Activated effector memory CD4-positive, alpha-beta T cell treated with Interleukin-2 at 50 U/mL for 16 hours (primary cell): ENCODE measurements at places on chromosomes 16 and 17.

GRCh38 chr16:48137822-48138221 is 18.0 kb downstream of the ABCC12 start:
- no peak for DNase-seq

- DNase-seq: no peak
Observed at GRCh38 chr16:55418586-55418985, 60.4 kb upstream of the MMP2 start.

GRCh38 chr16:68770671-68771070 is 33.6 kb downstream of the CDH1 start:
- DNase-seq: no peak

DNA sequence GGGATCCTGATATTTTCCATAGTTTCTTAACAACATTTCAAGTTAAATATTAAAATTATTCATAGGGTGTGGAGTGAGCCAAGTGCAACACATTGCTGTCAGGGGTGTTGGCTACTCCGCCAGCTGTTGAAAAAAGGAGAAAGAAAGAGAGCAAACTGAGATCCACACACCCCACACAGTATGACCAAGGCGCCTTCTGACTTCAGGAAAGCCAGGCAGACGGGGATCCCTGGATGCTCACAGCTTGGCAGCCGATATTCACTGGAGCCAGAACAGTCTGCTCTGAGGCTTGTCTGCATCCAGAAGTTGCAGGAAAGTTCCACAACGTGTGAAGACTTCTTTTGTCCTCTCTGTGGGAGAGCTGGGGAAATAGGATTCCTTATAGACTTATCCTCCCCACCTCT is 9.3 kb downstream of the CHD9NB start:
- DNase-seq: no peak

- DNase-seq: no peak
Observed at GRCh38 chr17:3879186-3879585, 13.7 kb downstream of the CAMKK1 start.

- DNase-seq: no peak
Observed at GRCh38 chr17:32497431-32498205, 10.8 kb downstream of the CDK5R1 start.

DNA sequence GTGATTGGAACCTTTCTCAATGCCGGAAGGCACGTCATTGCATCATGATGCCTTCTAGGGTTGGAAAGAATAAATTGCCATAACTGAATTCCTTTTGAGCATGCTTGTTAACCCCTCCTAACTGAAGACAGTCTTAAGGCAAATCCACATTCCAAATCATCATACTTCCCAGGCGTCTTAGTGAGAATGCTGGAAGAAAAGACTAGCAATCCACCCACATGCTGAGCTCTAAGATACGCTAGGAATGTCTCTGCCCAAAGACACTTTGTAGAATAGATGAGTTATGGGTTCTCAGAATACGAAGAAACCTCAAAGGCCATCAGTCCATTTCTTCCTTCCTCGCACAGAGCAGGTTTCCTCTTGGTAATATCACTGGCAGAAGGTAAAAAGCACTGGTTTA is 486.5 kb downstream of the HS3ST4 start:
- no peak for DNase-seq

DNA sequence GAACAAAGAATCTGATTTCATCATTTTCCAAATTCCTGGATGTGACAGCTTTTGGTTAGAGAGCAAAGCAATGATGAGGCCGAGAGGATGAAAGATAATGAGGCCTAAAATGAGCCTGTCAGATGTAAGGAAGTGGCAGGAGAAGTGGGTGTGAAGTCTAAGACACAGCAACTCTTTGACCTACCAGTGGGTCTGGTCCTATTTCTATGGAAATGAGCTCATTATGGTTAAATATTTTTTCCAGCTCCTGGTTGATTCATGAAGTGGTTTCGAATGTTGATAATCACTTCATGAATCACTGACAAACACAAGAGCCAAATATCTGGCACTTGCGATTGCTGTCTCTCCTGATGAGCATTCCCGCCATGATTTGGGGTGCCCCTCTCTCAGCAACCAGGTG is 273.3 kb upstream of the CDH5 start:
- no peak for DNase-seq

DNA sequence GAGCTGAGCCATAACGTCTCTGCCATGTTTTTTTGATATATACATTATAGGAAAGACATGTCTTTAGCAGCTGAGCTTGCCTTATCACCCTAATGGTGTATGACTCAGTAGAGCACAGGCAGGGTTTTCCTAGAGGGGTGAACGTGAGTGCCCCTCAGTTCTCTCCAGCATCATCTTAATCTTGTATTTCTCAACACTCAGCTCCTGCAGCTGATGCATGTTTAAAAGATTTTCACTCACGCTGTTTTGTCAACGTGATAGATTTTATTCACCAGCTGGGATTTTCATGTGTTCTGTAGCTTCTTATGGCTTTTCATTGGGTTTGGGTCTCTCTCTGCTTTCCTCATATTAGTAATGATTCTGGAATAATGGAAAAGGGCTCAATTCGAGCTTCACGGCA is 186.0 kb upstream of the PMFBP1 start:
- no peak for DNase-seq

DNA sequence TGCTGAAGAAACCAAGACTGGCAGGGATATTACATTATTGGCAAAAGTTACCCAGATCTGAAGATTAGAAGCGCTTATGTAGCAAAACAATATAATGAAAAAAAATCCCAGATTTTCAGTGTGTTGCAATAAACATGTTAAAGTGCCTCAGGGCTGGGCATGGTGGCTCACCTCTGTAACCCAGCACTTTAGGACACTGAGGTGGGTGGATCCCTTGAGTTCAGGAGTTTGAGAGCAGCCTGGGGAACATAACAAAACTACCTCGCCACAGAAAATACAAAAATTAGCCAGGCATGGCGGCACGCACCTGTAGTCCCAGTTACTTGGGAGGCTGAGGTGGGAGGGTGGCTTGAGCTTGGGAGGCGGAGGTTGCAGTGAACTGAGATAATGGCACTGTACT is 6.8 kb downstream of the ZNF207 start:
- no peak for DNase-seq

DNA sequence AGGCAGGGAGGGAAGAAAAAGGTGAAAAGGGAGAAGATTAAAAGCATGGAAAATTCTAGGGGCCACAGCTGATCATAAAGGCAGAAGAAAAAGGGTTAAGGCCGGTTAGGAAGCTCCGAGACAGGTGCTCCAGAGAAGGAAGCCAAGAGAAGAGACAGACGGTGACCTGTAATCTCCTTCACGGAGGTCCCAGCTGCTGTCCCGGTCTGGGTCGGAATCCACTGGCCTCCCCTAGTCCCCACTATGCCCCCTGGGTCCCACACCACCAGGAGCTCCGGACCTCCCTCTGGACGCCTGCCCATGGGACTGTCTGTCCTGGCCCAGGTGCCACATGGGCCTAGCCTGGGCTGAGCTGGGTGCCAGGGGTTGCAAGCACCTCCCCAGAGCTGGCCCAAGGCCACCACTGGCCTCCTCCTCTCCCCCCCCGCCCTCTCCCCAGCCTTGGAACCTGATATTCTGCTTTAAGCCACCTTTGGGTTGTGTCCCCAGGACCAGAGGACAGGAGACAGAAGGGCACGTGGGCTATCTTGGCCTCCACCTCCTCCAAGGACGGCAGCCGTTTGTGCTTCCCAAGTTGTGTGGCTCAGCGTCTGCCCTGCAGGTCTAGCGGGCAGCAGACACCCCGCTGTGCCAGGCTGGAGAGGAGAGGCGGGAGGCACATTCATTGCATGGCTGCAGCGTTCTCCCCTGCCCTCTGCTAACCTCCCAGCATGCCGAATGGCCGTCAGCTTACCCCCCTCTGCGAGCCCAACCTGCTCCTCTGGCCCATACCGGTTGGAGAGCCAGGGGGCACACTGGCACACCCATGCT is 102.4 kb downstream of the ENGASE start:
- DNase-seq: no peak

DNA sequence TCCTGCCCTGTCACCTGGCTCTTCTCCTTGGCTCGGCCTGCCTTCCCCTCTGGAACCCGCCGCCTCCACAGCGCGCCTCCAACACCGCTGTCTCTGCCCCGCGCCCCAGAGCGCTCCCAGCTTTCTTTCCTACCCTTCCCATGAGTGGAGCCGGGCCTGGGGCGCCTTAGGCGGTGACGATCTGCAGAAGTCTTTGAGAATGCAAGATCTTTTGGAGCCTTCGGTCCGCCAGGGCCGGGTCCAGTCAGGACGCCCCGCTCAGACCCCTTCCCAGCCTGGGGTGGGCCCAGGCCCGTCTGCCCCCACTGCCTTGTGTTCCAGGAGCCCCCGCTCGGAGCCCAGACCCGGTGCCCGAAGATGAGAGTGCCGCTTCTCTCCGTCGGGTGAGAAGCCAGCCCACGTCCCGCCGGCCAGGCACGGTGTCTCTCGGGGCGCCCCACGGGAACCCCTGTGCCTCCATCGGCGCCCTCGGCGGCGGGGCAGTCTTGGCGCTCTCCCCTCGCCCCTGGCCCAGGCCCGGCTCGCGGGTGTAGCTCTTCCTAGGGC is 40.0 kb downstream of the MRM1 start:
- DNase-seq: no peak

DNA sequence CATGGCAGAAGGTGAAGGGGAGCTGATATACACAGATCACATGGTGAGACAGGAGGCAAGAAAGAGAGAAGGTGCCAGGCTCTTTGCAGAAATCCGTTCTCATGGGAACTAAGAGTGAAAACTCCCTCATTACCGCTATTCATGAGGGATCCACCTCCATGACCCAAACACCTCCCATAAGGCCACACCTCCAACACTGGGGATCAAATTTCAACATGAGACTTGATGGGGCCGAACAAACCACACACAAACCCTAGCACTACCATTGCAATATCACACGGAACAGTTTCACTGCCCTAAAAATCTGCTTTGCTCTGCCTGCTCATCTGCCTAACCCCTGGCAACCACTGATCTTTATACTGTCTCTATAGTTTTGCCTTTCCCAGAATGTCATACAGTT is 34.8 kb downstream of the C17orf67 start:
- DNase-seq: no peak

DNA sequence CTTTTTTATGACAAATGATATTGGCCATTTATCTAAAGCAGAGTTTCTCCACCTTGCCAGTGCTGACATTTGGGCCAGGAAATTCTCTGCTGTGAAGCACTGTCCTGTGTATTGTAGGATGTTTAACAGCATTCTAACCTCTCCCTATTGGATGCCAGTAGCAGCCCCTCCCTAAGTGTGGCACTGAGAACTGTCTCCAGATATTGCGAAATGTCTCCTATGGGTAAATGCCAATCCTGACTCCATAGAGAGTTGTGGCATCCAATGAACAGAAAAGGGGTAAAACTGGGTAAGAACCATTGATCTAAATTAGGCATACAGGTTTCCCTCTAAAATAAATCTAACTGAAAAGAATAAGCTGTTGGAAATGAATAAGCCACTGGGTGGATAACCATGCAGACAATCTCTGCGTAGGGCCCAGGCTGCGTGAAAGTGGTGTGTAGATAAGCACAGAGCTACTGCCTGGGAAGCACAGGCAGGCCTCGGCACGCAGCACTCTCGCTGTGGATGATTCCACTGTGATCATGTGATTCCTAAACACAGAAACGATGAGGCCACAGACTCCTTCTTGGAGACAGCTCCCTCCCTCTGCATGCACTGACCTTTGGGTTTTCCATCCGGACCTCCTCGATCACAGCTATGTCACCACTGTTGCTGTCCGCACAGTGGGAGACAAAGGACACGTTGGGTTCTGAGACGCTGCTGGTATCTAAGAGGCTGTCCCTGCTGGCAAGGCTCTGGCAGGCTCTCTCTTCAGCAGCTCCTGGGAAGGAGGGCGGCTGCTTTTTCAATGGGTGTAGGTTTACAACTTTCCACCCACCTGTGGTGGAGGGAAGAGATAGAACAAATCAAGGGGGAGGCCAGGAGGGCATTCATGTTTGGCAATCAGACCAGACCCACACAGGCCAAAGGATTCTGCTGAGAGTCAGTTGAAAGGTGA is 44.1 kb downstream of the GTF3C1 start:
- no peak for DNase-seq

GRCh38 chr16:87015021-87015420 is 302.2 kb downstream of the C16orf95 start:
- DNase-seq: no peak

- DNase-seq: no peak
Observed at GRCh38 chr17:78411241-78411857, 32.9 kb downstream of the PGS1 start.

GRCh38 chr16:4109250-4109736 is 6.9 kb downstream of the ADCY9 start:
- no peak for DNase-seq

DNA sequence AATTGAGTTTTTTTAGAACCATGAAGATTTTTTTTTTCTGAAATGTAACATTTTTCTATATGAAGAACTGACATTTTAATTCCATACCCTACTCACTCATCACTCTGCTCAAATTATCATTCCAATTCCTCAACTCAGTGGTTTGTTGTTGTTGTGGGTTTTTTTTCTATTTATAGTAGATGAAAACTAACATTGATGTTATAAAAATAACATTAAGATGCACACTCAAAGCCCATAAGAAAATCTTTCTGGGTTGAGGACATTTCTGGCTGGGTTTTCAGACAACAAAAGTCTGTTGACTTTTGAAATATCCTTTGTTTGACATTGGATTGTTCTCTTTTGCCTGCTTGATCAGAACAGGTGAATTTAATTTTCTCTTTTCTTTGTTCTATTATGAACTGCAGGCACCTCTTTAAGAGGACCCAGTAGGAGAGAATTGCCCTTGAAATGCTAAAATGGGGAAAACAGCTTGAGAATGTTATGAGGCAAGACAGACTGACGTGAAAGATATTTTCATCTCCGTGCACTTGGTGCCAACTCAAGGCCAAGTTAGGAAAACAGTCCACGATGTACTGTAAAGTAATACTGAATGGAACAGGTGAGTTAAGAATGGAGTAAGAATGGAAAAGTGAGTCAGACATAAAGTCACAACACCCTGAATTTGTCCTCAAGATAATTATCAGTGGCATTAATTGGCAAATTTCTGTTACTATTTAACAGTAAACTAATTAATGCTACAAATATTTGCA is 16.1 kb upstream of the ABCA5 start:
- DNase-seq: no peak

GRCh38 chr17:56171186-56171959 is 18.1 kb downstream of the ANKFN1 start:
- no peak for DNase-seq

GRCh38 chr16:870856-871561 is 70.5 kb upstream of the GNG13 start:
- no peak for DNase-seq

GRCh38 chr16:89019511-89019910 is 42.5 kb upstream of the CBFA2T3 start:
- no peak for DNase-seq
